ENCODE measurements at places on chromosomes 5 and 9.

- DNase-seq, result no peak
These were observed 14.1 kb upstream of the SLC25A51 start for GRCh38 chr9:37917801-37918664.

DNA sequence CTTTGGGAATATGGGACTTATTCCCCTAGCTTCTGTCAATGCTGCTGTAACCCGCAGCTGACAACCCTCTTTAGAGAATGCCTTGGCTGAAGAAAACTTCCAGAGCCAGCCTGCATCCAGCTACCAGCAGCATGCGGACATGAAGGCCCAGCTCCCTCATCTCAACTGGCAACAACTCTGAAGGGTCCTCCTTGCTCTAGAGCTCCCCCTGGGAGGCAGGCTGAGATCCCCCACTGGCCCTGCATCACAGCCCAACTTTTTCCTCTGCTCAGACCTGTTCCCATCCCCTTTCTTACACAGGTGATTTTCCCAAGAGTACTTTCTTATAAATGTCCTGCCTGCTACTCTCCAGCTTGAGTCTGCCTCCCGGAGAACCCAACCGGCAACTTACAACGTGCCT is 18.7 kb upstream of the WNT8A start:
- DNase-seq, result no peak

DNA sequence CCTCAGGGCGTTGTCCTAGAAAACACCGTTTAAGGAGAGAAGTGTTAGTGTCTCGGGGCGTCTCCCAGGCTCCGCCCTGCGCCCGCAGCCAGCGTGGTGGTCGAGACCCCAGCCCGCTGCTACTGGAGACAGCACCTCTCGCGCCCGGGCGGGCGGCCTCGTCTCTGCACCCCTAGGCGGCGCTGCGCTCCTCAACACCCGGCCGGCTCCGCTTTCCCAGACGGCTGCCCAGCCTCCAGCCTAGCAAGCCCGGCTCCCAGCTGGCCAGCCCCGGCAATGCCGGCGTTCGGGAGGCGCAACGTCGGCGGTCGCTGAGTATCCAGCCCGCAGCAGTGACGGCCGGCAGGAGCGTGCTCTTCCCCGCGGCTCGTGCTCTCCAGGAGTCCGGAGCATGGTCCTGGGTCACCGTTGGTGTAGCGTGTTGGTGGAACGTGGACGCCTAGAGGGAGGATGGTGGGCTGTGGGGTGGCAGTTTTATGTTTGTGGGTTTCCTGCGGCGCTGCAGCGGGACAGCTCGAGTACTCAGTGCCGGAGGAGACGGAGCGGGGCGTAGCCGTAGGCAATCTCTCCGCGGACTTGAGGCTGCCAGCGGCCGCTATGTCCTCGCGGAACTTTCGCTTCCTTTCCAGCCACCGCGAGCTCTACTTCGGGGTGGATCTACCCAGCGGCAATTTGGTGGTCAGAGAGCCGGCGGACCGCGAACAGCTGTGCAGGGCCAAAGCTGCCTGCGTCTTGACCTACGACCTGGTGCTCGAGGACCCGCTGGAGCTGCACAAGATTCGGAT is 536 bp downstream of the PCDHAC1 start:
- DNase-seq, result peak; percentile 69

- DNase-seq, result no peak
These were observed 97.8 kb downstream of the ZSWIM6 start for GRCh38 chr5:61429906-61430305.

DNA sequence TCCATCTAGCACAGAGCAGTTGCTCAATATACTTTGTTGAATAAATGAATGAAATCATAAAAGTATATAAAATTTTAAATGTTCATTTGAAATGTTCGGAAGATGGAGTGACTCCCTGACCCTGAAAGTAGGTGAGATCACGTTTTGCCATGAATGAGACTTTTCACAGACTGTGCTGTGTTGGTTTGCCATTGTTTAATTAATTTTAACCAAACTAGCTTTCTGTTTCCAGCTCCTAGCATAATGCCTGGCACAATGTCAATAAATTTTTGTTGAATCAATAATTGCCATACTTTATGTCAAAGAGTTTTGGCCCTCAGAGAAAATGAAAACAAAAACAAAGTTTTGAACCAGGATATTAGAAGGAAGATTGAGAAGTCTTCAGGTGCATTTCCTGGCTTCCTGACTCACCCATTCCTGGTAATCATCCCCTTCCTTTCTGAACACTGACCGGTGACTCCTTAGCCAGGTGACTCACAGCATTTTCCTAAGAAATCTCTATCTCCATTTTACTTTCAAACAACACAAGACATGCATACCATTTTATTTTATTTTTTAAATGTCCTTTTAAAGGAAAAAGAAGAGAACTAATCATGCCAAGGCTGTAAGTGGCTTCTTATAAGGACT is 15.1 kb downstream of the SLC28A3 start:
- DNase-seq, result no peak
